ENCODE measurements at places on chromosomes 3 and 15. TPM values are rescaled to one million over a fixed set of nuclear protein-coding genes. Genes with fewer than 3 reads are reported as not detected.

GPR15 gene
- not detected for polyA plus RNA-seq

MYZAP gene
- polyA plus RNA-seq = 9.7 TPM

PCOLCE2 gene
- 5.5 TPM for polyA plus RNA-seq

TBC1D23 gene
- polyA plus RNA-seq = 47.1 TPM

RABL3 gene
- polyA plus RNA-seq = 27.7 TPM

GOLGA8J gene
- polyA plus RNA-seq = 1.4 TPM

CYP1A1 gene
- 0.03 TPM for polyA plus RNA-seq

MINAR1 gene
- 1.1 TPM for polyA plus RNA-seq

TAMM41 gene
- 21.1 TPM for polyA plus RNA-seq

DZIP1L gene
- 16.3 TPM for polyA plus RNA-seq

PLA1A gene
- polyA plus RNA-seq = 8.2 TPM

NPAP1 gene
- polyA plus RNA-seq = 0.37 TPM

XRN1 gene
- 29.2 TPM for polyA plus RNA-seq

CFAP44 gene
- polyA plus RNA-seq = 28.6 TPM

LTF gene
- 3.4 TPM for polyA plus RNA-seq

SCAANT1 gene
- not detected for polyA plus RNA-seq

DNASE1L3 gene
- polyA plus RNA-seq = 12.0 TPM

SV2B gene
- polyA plus RNA-seq = 0.82 TPM

CSTA gene
- 0.69 TPM for polyA plus RNA-seq

MCTP2 gene
- 20.2 TPM for polyA plus RNA-seq

BFSP2 gene
- 0.33 TPM for polyA plus RNA-seq

ASTE1 gene
- polyA plus RNA-seq = 12.1 TPM

GOLIM4 gene
- 115 TPM for polyA plus RNA-seq

WDR93 gene
- polyA plus RNA-seq = 2.4 TPM

GOLGA6L10 gene
- polyA plus RNA-seq = 3.1 TPM

SEC22A gene
- polyA plus RNA-seq = 30.9 TPM

IGF1R gene
- 46.5 TPM for polyA plus RNA-seq

AZI2 gene
- polyA plus RNA-seq = 121 TPM

ALDH1A2 gene
- polyA plus RNA-seq = 341 TPM

ADGRG7 gene
- polyA plus RNA-seq = 0.10 TPM

TNIK gene
- polyA plus RNA-seq = 16.5 TPM

DLEC1 gene
- 1.4 TPM for polyA plus RNA-seq

GNAT1 gene
- 0.10 TPM for polyA plus RNA-seq

CNTN4 gene
- 29.0 TPM for polyA plus RNA-seq

CRYGS gene
- 8.0 TPM for polyA plus RNA-seq

RUVBL1 gene
- 65.7 TPM for polyA plus RNA-seq

ADAMTS9 gene
- polyA plus RNA-seq = 178 TPM

MST1R gene
- polyA plus RNA-seq = 1.4 TPM

ARIH1 gene
- 184 TPM for polyA plus RNA-seq

Data from right renal pelvis (tissue), 4 donors.